Mesendoderm (in vitro differentiated cells): ENCODE measurements at places on chromosomes 5 and 9.
A peak's percentile ranks its signal among the peaks of the same experiment; 100 is the strongest.

DNA sequence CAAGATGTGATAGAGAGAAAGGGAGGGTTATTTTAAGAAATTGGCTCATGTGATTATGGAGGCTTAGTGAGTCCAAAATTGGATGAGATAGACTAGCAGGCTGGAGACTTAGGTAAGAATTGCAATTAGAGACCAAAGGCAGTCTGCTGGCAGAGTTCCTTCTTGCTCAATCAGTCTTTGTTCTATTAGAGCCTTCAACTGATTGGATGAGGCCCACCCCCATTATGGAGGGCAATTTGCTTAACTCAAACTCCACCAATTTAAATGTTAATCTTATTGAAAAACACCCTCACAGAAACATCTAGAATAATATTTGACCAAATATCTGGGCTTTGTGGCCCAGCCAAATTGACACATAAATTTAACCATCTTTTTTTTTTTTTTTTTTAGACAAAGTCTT is 23.9 kb upstream of the TPD52L3 start:
- DNase-seq, result no peak

DNA sequence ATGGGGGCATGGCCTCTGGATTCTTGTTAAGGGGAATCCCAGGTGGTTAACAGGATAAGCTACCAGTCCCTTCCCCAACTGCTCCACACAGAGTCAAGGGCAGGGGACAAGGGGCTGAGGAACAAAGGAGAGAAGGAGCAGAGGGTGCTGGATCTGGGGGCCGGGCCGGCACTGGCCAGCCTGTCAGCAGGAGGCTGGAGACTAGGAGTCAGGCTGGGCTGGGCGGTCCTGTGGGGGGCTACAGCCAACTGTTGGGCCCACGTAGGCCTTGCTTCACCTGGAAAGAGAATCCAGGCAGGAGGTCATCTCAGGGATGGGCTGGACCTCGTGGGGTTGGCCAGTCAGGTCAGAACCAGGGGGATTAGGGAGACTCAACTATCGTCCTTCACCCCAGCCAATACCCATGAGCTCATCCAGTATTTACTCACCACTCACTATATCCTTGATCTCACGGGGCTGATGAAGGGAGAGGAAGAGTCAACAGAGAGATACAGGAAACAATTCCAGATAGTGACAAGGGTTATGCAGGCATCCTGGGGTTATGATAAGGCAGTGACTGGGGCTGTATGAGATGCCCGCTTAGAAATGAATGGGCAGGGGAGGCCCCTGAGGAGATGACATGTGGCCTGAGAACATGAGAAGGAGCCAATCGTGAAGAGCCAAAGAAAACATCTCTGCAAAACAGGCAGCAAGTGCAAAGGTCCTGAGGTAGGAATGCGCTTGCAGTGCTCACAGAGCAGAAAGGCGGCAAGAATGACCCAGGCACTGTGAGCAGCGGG is 47.9 kb upstream of the SLC25A51 start:
- peak; percentile 42 for DNase-seq

DNA sequence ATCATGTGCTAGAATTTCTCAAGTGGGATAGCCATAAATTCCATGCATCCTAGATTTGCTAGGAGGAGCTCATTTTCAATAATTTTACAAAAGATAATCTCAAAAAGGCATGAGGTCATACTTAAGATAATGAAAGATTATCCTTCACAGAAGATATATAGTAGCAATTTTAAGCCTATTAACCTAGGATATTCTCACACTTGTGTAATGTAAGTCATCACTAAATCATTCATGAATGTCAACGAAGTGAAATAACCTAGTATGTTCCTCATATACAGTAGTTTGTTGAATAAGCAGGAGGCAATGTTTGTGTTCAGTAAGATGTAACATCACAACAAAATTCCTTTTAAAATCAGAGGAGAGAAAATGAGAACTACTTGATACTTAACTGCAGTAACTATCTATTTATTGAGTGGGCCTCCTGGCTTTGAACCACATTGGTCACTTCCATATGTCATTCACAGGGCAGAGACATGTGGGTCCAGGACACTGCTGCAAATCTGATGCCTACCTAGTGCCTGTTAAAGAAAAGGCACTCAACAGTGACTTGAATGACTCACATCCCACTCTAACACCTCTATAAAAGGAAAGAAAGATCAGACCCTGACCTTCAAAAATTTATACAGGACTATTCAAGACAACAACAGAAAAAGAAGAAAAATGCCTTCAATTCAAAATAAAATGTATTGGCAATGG is 8.2 kb downstream of the LIFR start:
- DNase-seq, result no peak

GRCh38 chr5:108975697-108976096 is 228.0 kb downstream of the FER start:
- DNase-seq, result no peak

DNA sequence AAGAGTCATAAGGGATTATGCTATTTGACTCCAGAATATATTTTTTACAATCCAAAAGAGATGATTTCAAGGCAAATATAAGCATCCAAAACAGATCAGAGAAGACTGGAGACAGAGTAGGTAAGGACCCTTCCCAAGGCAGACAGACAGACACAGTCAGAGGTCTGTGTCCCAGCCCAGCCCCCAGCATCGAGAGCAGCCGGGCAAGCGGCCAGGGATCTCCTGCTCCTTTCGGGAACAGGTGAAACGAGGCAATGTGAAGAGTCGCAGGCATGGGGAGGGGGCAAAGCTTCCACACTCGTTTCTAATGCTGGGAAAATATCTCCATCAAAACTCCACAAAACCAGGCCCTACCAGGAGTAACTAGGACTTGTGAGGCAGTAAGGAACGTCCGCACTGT is 5.8 kb downstream of the PAEP start:
- no peak for DNase-seq

DNA sequence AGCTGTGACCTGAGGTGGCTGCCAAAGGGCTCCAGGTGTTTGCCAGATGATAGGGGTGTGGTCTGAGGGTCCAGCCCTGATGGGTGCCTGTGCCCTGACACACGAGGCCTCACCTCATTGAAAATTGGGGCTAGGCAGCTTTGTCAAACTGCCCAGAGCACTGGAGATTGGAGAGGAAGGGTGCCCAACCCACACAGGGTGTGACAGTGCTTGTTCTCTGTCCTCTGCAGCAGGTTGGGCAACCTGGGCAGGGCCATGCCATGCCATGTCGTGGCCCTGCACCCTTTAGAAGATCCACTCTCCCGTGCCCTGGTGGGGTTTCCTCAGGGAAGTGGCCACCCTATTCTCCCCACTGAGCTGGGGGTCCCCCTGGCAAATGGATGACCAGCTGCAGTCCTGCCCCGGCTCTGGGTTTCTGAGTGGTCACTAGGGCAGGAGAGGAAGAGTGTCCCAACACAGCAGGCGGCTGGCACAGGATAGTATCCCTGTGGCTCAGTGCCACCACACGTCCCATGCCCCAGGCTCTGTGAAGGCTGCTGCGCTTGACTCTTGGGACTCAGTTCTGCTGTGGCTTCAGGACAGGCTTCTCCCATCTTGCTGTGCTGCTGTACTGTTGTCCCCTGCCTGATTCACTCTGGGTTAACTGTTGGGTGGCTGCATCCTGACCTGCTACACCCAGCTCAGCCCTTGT is 100.8 kb upstream of the PITX1 start:
- no peak for DNase-seq

DNA sequence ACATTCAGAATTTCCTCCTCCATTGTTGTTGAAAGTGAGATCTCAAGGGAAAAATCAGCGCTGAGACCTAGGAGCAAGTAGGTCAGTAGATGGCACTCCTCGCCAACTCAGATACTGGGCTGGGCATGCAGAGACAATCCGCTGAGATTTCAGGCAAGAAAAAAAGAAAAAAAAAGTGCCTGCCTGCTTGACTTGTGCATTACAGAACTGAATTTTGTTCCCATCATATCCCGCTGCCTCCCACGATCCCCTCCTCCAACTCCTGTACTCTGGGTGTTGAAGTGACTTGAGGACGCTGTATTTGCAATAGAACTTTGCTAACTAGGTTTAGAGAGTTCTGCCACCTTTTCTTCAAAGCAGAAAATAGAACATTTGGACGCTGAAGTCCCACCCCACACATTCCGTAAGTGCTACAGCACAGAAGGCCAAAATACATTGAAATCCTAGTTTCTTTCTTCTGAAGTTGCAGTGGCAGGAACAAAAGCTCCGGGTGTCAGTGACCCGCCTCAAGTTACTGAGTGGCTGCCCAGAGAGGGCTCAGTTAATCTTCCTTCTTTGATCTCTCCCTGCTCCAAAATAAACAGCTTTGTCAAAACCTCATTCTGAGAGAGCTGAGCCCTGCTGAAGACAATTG is 265.8 kb downstream of the MLLT3 start:
- DNase-seq, result peak; percentile 90

DNA sequence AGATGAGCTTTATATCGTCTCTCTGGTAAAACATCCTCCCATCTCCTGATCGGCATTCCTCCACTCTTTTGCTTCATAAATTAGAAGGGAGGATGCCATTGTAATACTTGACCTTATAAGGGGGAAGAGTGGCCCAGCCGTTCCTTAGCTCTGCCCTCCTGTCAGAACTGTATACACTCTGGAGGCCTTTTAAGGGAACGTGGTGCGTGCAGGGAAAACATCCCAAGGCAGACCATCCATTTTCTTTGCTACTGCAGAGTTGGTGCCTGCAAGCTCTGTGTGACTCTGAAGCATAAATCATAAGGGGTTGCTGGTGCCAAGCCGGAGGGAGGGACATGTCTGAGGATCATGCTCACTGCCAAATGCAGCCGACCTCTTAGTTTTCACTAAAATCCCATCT is 90.4 kb downstream of the PGM5 start:
- DNase-seq, result no peak

GRCh38 chr5:133746834-133747233 is 134.5 kb upstream of the FSTL4 start:
- DNase-seq, result peak; percentile 65

DNA sequence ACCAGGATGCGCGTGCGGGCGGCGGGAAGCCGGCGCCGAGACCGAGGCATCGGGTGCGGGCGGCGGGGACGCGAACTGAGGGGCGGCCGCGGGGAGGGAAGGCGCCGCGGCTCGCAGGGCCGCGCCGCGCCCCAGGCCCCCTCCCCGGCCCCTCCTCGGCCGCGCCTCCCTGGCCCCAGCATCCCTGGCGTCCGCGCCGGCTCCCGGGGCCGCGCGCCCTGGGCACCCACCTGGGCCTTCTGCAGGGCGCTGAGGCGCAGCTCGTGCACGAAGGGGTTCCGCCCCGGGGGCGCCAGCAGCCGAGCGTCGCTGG is 324 bp downstream of the LPCAT1 start:
- no peak for DNase-seq

DNA sequence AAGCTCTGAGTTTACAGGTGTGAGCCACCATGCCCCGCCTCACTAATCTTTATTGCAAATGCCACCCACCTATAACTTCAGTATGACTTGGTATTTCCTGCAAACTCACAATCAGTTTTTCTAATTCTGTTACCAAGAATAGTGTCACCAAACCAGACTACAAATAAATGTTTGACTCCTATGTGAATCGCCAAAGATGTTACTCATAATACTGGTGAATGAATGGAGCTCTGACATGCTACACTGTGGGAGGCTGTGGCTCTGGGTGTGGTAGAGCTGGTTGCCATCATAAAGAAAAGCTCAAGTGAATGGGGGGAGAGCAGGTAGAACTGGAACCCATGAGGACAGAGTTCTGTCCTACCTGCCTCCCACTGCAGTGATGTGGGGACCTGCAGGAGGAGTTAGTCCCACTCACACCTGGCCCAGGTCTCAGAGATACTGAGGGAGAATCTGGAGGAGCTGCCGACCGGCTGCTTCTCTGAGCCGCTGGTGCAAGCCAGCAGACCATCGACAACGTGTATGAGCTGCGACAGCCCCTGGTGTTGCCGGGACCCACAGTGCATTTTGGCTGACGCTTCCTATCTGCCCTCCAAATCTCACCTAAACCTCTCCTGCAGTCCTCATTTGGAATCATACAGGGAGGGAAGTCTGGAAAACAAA is 95.7 kb downstream of the ENTREP1 start:
- no peak for DNase-seq

DNA sequence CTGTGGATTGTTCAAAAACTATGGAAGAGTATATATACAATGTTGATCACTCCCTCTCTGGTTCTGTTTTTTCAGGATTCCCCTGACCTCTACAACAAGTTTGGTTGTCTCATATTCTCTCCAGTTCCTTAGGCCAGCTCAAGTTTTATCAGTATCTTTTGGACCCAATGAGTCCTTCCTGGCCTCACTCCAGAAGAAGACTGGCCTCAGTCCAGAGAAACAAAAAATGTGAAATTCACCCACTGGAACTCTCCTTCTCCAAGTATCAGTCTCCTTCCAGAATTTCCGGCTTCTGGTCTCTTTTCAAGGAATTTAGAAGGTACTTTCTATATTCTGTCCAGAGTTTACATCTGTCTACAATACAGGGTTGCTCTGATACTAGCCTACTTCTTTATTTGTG is 537.8 kb upstream of the FTMT start:
- DNase-seq, result no peak

DNA sequence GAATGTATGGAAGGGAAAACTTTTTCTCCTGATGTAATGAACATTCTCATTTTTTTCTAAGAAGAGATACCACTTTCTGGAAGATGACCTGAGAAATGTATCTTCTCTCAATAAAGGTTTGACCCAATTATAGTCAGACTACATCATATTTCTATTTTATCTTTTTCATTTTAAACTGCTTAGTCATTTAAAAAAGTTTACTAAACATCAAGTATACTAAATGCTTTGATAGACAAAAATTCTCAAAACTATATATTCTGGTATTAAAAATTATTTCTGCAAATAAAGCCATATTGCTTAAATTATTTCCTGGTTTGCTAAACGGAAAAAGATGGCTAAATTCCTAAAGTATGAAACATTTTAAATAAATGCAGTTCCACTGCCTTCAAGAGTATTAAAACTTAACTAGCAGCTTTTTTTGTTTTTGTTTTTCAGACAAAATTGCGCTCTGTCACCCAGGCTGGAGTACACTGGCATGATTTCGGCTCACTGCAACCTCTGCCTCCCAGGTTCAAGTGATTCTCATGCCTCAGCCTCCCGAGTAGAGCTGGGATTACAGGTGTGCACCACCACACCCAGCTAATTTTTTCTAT is 37.1 kb downstream of the FBXW11 start:
- DNase-seq, result no peak

GRCh38 chr5:67578011-67578410 is 381.4 kb upstream of the CD180 start:
- no peak for DNase-seq
